ENCODE measurements at places on chromosomes 11 and 22. TPM values are rescaled to one million over a fixed set of nuclear protein-coding genes. Genes with fewer than 3 reads are reported as not detected.
A peak's percentile ranks its signal among the peaks of the same experiment; 100 is the strongest.

NEFH gene
- polyA plus RNA-seq = 0.29 TPM

OR5B21 gene
- not detected for polyA plus RNA-seq

GRAP2 gene
- not detected for polyA plus RNA-seq

DNA sequence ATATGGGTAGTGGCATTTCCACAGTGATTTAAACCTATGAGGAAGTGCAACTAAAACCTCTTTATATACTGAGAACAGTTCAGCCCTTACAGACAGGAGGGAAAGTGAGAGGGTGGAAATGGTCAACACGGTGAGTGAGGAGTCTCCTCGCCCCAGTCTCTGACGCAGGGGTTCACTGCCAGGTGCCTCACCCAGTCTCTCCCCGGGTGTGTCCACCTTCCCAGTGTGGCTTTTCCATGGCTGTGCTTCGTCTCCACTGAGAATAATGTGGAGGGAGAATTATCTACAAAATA, 116.6 kb upstream of the TOP3B start:
- no peak for DNase-seq

MUC2 gene
- polyA plus RNA-seq = 0.03 TPM

DNA sequence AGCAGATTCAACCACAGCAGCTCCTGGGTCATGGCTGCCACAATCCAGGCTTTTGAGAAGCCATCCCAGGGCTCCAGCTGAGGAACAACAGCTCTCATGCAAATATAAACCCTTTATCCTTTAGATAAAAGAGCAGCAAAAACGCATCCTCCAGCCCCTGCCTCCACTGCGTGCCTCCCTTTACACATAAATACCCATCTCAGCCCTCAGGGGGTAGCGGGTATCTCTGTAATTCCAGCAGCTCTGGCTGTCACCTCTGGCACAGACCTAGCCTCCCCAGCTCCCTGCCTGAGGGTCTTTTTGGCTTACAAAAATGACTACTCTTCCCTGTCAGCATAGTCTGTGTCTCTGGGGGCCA, 21.6 kb downstream of the LMO1 start:
- DNase-seq = no peak

ENTHD1 gene
- not detected for polyA plus RNA-seq

YPEL1 gene
- 0.07 TPM for polyA plus RNA-seq

JHY gene
- 3.4 TPM for polyA plus RNA-seq

GRCh38 chr22:25202290-25202921, 2.7 kb downstream of the CRYBB3 start:
- peak; percentile 69 for DNase-seq

- no peak for DNase-seq
Observed at GRCh38 chr22:46750863-46751443, 11.5 kb upstream of the TBC1D22A start.

DNAL4 gene
- 7.0 TPM for polyA plus RNA-seq

- DNase-seq = peak; percentile 21
Observed at GRCh38 chr11:100575860-100576717, 111.0 kb upstream of the ARHGAP42 start.

DNA sequence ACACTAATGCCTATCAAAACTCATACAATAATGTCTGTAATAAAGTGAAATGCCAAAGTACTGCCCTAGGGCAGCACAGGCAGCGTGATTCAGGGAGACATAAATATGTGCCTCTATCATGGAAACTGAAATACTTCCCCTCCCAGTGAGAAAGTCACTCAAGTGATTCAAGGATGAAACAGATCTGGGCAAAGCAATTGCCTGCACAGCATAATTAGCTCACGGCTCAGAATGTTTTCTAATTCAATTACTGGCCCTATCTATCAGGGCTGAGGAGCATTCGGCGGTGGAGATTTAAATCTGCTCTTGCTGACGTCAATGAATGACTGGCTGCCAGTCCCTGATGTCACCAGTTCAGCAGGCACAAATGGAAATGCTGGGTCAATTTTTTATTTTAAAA, 27.7 kb upstream of the PPP2R1B start:
- no peak for DNase-seq

- no peak for DNase-seq
Observed at GRCh38 chr22:20834206-20834605, 24.4 kb downstream of the PI4KA start.

OR51I1 gene
- polyA plus RNA-seq = not detected
